ENCODE measurements at places on chromosomes 12 and 14.
A peak's percentile ranks its signal among the peaks of the same experiment; 100 is the strongest.

- peak; percentile 66 for DNase-seq
These were observed 135.3 kb downstream of the PRKCH start for GRCh38 chr14:61456720-61457119.

- no peak for DNase-seq
These were observed 19.5 kb downstream of the TAMALIN start for GRCh38 chr12:52026263-52026662.

DNA sequence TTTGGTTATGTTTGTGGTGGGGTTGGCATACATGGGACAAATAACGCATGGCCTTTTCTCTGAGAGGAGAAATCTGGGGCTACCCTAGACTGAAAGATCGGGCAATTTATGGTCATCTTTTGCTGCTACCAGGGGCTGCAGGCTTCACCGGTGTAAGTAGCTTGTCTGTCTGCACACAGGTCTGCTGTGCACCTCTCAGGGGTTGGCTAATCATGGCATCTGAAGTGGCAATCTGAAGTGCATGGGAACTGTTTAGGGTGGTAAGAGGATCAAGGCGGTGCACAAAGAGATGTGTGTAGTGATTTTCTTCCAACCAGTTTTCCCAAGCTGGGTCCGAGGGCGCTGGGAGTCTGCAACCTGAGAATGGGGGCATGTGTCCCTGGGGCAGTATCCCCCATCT is 141.3 kb downstream of the EMP1 start:
- no peak for DNase-seq

DNA sequence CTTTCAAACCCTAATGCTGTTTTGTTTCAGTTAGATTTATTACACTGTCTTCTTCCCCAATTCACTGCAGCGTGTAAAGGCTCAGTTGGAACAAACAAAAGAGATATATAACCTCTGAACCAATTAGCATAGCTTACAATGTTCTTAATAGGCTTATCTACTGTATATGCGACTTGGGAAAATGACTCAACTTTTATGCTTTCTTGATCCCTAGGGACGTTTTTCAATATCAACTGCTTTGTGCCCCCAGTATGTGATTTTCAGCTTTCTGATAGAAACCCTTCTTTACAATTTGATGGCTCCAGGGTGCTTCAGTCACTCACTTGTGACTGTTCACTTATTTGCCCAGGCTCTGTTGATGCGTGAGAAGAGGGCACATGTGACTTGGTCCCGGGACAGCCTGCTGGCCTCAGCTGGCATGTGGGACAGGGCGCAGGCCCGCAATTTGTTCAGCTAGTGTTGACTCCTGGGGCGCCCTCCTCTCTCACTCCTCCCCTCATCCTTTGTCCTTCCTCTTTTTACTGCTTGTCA is 107.1 kb downstream of the TMTC2 start:
- DNase-seq, result no peak

DNA sequence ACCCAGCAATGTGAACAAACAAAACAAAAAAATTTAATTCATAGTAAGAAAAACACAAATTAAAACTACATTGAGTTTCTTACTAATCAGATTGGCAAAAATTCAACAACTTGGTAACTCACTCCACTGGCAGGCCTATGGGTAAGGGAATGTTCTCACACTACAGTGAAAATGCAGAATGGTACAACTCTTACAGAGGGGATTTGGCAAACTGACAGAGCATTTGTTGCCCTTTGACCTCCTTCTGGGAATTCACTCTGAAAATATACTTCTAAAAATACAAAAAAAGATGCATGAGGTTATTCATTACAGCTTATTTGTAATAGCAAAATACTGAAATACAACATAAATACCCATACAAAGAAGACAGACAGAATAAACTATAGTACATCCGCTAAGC is 32.8 kb downstream of the ABCD2 start:
- DNase-seq, result no peak

DNA sequence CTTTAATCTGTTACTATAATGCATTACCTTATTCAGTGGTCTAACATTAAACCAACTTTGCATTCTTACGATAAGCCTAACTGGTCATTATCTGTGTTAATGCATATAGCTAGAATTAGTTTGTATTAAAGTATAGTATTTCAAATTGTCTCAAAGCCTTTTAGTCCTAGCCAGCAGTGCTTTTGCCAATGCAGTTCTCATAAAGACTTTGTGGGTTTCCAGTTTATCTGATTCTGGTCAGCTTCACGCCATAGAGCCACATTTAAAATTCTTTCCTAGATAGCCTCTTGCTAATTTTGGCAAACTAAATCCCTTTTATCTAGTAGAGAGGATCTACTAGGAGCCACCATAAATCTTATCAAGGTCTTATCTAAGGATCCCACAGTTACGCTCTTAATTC is 78.9 kb upstream of the VASH1 start:
- DNase-seq, result no peak

GRCh38 chr14:103871596-103872480 is 24.5 kb upstream of the PPP1R13B start:
- peak; percentile 67 for DNase-seq

GRCh38 chr12:99059824-99060511 is 414.9 kb downstream of the APAF1 start:
- DNase-seq, result no peak

GRCh38 chr12:26572137-26572536 is 260.9 kb downstream of the ITPR2 start:
- no peak for DNase-seq

DNA sequence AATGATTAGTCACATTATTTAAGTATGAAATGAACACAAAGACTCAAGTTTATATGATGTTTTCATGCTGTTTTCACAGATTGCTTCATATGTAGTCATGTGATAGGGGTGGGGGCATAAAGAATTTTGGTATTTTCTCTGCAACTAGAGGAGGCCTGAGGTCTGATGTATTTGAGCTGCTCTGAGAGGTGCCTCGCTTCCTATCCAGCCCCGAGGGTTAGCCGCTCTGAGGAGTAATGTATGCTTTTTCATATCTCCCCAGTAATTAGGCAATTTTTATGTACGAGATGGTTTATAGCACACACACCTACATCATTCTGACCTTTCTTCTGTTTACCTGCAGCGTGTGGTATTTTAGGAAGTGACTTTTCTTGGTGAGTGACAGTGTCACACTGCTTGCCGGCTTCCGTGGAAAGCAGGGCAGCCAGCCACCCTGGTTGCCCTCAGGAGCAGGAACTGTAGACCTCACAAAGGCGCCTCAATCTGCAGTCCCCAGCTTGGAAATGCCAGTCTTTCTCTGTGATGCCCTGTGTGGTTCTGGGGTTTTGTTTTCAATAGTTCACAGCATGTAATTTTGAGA is 106.4 kb downstream of the VRK1 start:
- no peak for DNase-seq

GRCh38 chr14:75299059-75299458 is 20.4 kb downstream of the FOS start:
- no peak for DNase-seq

- DNase-seq, result no peak
These were observed 24.7 kb upstream of the RNASE1 start for GRCh38 chr14:20827326-20827725.

- peak; percentile 14 for DNase-seq
These were observed at the start of gene BMAL2 for GRCh38 chr12:27332714-27333402. TSS of gene BMAL2 (plus strand) at chr12:27332836. CDS start at chr12:27333073, 237 bp downstream.

DNA sequence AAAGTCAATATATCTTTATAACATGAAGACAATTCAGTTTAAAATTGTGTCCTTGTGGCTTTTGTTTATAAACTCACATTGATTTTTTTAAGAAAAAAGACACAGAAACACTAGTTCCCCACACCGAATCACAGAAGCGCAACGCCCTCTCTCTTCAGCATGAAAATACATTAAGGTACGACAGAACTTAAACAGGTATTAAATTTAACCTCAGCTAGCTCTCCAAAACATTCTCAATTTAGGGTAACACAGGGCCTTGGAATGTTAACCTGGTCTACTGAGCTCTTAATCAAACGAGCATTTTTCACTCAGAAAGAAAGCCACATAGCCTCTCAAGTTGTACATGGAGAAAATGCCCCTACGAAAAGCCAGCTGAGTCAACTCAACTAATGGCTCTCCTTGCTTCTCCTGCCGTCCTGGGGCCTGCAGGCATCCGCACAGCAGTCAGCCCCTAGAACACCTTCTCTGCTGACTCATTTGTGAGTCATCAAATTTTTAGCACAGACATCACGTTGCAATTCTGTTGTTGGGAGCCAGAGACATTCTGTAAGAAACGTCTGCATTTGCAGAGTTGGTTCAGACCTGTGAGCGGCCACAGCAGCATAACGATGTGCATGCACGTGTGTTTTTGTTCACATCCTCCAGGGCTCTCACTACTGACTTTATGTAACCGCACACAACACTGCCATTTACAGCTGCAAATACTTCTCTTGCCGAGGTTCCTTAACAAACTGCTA is 141.6 kb downstream of the ITPR2 start:
- DNase-seq, result no peak

- DNase-seq, result no peak
These were observed 134.2 kb downstream of the TMEM30B start for GRCh38 chr14:61146899-61147298.

DNA sequence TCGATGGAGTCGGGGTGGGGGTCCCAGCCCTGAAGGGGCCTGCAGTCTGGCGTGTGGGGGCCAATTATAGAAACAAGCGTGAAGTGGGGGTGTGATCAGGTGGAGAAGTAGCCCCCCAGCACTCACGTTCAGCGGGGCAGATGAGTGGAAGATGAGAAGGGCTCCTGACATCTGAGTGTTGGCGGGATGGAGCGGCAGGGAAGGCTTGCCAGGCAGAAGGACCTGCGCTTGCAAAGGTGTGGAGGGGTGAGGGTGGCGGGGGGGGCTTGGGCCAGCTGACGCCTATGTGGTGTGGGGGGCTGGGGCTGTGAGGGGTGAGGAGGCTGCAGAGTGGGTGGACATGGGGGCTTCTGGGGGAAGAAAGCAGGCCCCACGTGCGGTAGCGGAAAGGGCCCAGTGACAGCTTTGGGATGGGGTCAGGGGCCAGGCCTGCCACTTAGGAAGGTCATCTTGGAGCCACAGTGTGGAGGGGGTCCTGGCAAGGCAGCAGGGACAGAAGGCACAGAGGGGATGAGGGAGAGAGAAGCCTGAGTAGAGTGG is 22.2 kb upstream of the BEGAIN start:
- no peak for DNase-seq

DNA sequence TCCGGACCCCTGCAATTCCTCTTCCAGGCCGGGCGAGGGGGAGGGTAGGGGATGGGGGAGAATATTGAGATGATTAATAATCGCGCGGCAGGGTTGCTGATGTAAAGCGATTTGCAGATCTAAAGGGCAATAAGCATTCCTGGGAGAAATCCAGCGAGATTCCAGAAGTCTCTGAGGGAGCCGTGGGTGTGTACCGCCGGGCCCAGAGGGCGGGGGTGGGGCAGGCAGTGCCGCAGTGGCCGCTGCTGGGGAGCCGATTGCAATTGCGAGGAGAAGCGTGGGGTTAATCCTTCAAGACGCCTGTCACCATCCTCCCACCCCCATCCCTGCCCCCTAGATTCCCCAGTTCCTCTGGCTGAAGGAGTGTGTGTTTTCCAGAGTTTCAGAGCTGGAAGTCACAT is 16.4 kb downstream of the FOS start:
- no peak for DNase-seq

- DNase-seq, result no peak
These were observed 10.9 kb upstream of the OTX2 start for GRCh38 chr14:56821177-56821576.

DNA sequence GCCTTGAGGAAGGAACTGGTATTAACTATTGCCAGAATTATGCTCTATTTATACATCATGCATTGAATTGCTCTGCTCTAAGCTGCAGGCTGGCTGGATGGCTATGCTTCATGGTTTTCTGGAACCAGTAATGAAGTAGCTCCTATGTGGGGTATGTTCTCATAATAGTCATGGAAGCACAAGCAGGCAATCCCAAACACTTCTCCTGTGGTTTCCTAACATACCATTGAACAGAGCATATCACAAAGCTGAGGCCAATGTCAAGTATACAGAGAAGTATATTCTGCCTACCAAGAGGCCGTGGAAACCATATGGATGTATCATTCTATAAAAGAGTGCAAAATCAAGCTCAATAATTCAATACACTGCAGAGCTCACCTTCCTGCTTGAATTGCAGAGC is 1752.4 kb upstream of the FLRT2 start:
- no peak for DNase-seq

DNA sequence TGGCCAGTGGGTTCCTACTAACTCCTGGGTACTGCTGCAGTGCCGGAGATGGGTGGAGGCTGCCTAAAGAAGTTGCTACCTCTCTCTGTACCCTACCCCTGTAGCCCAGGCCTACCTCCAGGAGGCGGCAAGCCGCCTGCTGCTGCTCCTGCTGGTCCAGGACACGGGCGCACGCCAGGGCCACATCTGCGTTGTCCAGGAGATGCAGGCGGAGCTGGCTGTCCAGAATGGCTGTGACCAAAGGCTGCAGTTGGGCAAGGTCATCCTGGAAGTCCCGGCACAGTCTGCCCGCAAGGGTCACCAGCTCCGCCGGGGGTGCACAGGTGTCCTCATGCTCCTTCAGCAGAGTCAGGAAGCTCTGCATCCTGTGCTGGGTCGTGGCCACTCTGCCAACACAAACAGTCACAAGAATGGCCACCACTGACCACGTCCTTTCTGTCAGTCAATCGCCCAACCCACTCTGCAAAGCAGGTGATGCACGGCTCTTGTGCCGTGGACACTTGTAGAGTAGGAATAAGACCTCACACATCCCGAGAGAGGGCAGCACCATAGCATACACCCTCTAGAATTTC is 1.6 kb downstream of the ANHX start:
- DNase-seq, result no peak

- DNase-seq, result no peak
These were observed 50.4 kb downstream of the DYRK2 start for GRCh38 chr12:67698672-67699581.

GRCh38 chr12:25829192-25829591 is 129.3 kb upstream of the RASSF8 start:
- no peak for DNase-seq

DNA sequence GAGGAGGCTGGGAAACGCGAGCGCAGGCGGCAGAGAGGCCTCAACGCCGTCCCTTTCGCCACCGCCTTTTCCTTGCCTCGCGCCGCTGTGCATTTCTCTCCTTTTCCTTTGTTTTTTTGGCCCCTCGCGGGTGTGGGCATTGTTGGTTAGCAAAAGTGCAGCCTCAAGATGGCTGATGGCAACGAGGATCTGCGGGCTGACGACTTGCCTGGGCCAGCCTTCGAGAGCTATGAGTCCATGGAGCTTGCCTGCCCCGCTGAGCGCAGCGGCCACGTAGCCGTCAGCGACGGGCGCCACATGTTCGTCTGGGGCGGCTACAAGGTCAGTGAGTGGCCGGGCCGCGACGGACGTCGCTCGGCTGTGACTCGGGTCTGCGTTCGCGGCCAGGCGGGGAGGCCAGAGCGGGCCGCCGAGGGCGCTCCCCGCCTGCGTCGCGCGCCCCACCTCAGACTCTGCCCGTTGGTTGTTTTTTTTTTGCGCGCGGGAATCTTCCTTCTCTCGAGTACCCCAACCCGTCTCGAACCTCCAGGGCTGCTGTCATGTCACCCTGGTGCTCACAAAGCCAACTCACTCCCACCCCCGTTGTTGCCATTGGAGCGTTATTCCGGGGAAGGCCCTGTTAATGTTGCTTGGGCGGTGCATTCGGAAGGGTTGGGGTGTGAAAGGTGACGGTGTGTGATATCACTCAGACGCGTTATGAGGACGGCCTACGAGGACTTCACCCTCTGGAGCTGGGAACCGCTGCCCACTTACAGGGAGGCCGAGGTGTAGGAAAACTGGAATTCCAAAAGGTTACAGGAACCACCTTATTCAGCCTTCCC is 558 bp downstream of the KLHDC2 start:
- peak; percentile 21 for DNase-seq
